ENCODE measurements at places on chromosomes 5 and 9.

- peak; percentile 77 for DNase-seq
These were observed 13.8 kb downstream of the URM1 start for GRCh38 chr9:128384801-128385495.

DNA sequence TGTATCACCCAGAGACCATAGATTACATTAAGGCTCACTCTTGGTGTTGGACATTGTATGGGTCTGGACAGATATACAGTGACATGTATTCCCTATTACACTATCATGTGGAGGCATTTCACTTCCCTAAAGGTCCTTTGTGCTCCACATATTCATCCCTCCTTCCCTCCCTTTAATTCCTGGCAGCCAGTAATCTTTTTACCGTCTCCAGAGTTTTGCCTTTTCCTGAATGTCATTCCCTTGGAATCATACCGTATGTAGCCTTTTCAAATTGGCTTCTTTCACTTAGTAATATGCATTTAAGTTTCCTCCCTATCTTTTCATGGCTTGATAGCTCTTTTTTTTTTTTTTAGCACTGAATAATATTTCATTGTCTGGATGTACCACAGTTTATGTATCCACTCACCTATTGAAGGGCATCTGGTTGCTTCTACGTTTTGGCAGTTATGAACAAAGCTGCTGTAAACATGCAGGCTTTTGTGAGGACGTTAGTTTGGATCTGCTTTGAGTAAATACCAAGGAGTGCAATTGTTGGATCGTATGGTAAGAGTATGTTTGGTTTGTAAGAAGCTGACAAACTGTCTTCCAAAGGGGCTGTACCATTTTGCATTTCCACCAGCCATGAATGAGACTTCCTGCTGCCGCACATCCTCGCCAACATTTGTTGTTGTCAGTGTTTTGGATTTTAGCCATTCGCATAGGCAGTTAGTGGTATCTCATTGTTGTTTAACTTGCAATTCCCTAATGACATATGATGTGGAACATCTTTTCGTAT lies 122.1 kb upstream of the SMIM23 start:
- DNase-seq, result no peak

GRCh38 chr5:142641711-142642110 lies 44.2 kb downstream of the FGF1 start:
- no peak for DNase-seq

GRCh38 chr9:120877276-120878034 lies 467 bp upstream of the PHF19 start:
- DNase-seq, result peak; percentile 94

- DNase-seq, result peak; percentile 52
These were observed 36.6 kb downstream of the PCDH1 start for GRCh38 chr5:141841378-141842180.

DNA sequence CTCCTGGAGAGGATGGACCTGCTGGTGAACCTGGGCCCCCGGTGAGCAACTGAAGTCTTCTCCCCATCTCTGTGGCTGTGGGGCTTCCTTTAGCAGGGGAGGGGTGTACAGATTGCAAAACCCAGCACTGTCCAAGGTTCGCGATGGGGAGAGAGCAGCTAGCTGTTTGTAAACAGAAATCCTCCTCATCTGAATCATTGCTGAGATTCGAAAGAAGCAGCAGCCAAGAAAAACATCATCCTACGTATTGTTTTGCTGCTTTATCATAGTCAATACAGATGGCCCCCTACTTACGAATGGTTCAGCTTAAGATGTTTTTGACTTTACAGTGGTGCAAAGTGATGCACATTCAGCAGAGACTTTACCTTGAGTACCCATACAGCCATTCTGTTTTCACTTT lies 80.0 kb upstream of the TGFBR1 start:
- peak; percentile 87 for DNase-seq

- no peak for DNase-seq
These were observed 57.6 kb downstream of the NLN start for GRCh38 chr5:65779643-65780042.

DNA sequence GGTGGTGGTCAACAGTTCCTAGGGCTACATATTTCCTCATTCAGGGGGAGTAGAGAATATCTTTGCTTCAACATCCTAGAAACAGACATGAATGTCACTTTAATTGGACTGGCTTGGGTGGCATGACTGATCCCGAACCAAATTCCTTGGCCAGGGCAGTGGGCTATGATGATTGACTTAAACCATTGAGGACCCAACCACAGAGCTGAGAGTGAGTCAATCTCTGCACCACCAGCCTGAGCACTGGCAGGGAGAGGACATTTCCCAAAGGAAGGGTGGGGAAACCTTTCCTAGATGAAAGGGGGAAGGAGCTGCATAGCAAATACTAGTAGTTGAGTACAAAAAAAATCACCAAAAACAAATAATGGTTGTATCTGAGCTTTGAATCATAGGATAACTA lies 52.8 kb upstream of the ENTREP1 start:
- no peak for DNase-seq

Measured in osteoblast (primary cell).